ENCODE measurements at places on chromosomes 1 and 21.

GRCh38 chr1:19969898-19970660 is 9.3 kb downstream of the PLA2G2A start:
- DNase-seq, result no peak

DNA sequence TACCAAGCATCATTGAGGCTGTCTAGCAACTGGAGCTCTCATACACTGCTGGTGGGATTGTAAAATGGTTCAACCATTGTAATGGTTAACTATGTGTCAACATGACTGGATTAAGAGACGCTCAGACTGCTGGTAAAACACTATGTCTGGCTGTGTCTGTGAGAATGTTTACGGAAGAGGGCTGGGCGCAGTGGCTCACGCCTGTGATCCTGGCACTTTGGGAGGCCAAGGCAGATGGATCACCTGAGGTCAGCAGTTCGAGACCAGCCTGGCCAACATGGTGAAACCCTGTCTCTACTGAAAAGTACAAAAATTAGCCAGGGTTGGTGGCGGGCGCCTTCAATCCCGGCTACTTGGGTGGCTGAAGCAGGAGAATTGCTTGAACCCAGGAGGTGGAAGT is 4.8 kb upstream of the FCRLA start:
- no peak for DNase-seq

GRCh38 chr1:184664042-184664660 is 90.5 kb downstream of the EDEM3 start:
- no peak for DNase-seq

GRCh38 chr1:171257607-171258076 is 9.3 kb downstream of the FMO1 start:
- no peak for DNase-seq

DNA sequence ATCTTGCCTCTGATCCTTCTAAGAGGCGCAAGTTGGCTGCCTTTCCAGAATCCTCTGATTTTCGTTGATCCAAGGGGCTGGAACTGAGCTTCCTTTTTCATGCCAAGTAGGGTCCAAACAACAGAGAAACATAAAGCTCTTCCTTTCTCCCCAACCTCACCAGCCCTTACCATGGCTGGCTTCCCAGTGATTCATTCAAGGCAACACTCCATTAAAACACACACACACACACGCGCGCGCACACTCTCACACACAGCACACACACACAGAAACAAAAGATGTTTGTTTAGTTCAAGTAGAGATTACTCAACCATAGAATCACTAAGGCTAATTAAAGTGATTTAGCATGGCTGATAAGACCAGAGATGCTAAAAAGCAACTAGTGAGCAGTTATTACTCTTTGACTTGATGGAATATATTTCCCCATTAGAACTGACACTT is 13.0 kb upstream of the GUCA2A start:
- DNase-seq, result peak; percentile 97

DNA sequence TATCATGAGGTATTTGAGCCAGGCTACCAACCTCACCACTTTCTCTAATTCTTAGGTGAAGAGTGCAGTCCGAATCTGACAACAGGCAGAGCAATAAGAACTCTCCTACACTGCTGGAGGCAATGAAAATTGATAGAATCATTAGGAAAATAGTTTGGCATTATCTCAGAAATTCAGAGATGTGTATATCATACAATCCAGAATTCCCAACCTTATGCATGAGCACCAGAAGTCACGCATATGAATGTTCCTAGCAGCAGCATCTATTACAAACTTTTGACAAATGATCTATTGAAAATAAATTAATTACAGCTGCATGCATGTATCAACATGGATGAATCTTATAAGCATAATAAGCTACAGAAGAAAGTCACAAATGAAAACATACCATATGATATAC is 176.9 kb upstream of the CAMK1G start:
- no peak for DNase-seq

GRCh38 chr1:115400891-115401290 is 62.8 kb upstream of the NGF start:
- peak; percentile 73 for DNase-seq

- no peak for DNase-seq
Observed at GRCh38 chr1:229158341-229158921, 112.5 kb upstream of the RAB4A start.

DNA sequence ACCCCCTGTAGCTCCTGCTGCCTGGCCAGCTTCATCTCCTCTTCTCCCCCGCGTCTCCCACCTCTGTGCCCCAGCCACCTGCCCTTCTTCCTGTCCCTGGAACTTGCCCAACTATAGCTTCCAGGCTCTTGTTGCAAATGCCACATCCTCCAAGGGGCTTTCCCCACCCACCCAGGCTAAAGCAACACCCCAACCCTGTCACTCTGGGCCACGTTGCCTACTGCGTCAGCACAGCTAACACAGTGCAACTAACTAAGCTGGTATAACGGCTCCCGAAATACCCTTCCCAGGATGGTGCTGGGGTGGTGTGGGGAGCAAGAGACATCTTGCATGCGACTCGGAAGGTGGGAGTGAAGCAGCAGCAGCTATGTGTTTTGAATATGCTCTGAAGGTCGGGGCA is 19.7 kb downstream of the CAMK2N1 start:
- DNase-seq, result no peak
